Activated naive CD4-positive, alpha-beta T cell (primary cell): ENCODE measurements at places on chromosomes 2 and 18.

DNA sequence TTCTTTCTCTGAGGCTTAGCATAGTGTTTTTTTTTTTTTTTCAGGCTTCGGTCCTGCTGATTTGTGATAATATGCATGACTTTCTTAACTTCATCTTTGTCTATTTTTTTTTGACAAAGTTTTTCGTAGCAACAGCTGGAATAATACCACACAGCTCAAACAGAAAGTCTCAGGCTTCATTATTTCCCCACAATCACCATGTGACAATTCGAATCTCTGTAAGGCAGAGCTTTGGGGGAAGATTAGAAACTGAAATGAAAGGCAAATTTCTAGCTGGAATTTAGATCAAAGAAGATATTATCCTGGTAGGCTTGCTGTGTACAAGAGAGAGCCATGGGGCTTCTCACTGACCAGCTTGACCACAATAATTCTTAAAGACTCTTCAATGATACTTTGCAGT, 12.2 kb upstream of the CD28 start:
- no peak for DNase-seq

DNA sequence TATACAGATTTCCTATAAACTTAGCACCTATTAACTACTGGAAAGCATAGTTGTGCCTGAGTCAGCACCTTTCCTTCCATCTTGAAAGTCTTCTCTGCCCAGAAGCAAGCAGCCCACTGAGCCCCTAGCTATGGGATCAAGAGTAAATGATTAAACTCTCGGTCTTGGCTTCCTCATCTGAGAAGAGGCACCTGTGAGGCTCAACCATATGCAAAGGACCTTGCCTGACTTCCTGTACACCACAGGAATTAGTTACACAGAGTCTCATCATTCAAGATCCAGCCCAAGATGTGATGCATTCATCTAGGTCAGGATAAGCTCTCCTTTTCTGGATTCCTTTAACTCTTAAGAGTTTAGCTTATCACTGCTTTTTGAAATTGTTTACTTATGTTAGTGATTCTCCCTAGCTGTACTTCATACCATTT, 96.0 kb downstream of the CDH2 start:
- DNase-seq, result no peak

- no peak for DNase-seq
These were observed 162.3 kb upstream of the VRK2 start for GRCh38 chr2:57884281-57884680.

DNA sequence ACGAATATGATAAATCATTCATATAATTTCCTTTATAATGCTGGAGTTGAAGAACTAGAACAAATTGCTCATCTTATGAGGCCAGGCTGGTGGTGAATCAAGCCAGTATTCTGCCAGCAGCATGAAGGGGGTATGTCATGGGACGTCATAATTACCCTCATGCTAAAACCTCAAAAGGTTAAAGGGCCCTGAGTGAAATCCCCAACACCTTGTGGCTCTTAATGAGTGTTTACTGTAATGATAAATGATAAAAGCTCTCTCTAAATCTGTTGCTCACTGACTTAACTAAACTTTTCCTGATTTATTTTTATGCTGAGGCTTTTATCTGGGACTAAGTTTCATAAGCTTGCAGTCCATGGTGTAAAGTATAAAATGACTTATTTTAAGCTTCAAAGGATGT, 18.3 kb upstream of the NEDD4L start:
- no peak for DNase-seq

- DNase-seq, result no peak
These were observed 2.8 kb downstream of the ECEL1 start for GRCh38 chr2:232484628-232485347.

GRCh38 chr18:51235009-51235789, 37.7 kb upstream of the MEX3C start:
- no peak for DNase-seq

DNA sequence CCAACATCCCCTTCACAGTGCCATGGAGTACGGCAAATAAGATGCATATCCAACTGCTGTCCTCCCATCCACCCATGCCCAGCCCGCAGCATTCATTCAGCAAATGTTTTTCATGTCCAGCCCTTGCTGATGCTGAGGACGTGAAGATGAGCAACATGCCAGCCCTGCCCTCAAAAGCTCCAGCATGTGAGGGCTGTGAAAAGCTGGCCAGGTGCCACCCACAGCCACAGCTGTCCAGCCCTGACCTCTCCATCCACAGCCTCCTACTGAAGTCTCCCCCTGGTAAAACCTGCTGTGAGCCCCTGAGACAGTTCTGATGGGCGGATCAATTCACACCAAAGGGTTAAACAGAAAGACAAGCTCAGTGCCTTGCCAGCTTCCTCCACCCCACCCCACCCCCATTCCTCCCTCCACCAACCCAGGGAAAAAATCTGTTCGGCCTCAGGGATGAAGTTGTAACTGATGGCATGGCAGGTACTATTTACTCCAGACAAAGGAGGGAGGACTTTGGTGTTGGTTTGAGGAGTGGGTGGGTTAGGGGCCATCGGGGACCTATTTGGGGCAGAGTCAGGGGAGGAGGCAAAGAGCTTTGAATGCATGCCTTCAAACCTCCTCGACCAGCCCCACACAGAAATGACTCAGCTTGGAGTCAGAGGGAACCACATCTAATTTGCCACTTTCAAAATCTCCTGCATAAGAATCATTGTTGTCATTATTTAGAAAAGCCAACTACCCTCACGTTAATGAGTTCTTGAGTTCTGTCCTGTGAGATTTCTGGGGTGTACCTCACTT, 4.3 kb downstream of the ZBTB7C start:
- DNase-seq, result no peak

DNA sequence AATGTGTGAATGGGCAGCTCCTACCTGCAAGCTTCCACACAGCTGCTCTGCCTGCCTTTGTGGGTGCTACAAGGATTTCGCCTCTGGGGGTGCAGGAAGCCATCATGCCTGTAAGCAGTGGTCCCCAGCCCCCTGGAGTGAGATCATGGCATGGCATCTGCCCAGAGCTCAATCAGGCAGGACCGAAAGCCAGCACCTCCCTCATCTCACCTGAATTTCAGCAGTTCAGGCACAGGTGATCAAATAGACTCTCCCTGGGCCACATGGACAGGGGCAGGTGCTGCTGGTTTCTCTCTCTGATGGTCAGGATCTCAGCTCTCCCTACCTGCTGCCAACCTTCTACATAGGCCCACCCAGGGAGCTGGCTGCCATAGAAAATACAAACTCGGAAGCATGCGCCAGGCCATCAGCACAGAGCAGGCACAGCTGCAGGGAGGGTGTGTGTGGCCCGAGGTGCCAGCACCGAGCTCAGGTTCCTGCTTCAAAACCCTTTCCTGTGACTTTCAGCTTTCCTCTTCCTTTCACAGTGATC, 133.2 kb upstream of the ID2 start:
- no peak for DNase-seq

DNA sequence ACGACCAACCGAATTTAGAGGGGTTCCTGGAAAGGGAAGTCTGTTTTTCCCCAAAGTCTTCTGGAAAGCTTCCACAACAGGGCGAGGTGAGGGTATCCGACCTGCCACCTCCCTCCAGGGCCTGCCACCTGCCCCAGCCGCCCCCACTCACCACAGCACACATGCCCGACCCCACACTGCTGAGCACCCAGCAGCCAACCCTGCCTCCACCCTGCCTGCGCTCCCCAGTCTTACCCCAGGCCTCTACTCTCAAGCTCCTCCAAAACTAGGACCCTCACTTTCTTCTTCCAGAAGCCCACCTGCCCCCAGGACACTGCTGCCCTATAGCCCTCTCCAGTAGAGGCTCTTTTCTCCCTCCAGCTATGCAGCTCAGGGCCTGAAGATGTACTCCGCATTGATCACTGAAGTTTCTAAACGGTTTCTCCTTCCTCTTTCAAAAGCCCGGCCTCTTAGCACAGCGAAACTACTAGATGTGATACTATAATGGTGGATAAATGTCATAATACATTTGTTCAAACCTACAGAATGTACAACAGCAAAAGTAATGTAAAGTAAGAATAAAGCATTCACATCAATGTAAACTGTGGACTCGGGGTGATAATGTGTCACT, 128.8 kb upstream of the SLC1A4 start:
- no peak for DNase-seq

GRCh38 chr2:11031876-11032275, 120.1 kb downstream of the KCNF1 start:
- no peak for DNase-seq

- no peak for DNase-seq
These were observed 394.2 kb downstream of the IRS1 start for GRCh38 chr2:226405465-226405864.

DNA sequence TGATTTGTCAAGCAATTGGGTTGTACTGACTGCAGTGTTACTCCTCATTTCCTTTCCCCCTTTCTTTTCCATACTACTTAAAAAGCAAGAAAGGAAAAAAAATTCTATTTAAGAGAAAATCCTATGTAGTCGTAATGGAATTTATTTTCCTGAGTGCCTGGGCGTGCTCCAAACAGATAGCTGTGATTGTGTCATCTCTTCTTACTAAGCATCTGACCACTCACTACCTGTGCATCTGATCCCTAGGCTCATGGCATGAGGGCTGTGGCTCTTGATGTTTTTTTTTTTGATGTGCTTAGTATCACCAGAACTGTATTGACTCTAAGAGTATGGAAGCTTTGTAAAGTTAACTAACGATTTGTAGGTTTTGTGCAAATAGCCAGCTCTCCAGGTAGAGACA, 19.0 kb downstream of the CRIM1 start:
- DNase-seq, result no peak

DNA sequence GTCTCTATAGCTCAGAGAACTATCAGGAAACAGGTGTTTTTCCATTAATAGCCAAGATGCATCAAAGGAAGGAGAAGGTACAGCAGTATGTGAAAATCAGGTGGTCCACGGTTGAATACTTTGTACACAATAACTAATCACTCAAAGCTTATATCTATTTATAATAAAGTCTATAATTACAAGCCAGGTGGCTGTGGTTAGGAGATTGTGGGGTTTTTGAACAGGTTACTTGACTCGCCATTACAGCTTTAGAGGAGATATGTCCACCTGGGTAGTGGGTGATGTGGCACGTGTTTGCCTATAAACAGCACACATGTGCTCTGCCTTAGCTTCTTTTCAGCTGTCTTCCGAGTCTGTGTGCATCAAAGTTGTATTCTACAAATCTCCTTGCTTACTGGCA, 892.2 kb upstream of the ZEB2 start:
- DNase-seq, result no peak

DNA sequence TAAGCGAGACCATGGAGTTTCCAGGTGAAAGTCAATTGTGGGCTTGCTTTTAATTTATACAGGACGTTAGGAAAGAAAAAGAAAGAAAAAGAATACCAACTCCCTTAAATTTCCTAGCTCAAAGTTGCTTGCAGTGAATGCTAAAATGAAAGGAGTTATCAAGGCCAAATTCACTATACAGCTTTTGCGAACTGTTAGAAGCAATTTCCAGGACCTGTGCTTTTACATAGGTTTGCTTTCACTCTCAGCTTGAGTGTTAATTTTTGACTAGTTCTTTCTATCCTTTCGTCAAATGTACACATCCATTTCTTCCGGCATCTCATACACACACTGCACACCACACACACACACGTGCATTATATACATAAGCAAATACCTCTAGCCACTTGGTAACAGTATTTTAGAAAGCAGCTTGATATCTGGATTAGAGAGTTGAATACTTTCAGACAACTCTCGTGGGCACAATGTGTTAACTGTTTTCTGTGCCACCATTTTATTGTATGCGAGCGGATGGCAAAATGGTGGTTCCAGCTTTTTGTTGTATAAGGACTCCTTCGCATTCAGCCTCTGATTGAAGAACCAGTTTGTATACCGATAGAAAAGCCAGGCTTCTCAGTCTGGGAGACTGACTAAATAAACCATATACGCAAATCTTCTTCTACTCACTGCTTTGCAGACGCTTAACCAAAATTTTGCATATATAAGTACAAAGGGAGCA, 381.8 kb downstream of the MTX2 start:
- DNase-seq, result no peak

DNA sequence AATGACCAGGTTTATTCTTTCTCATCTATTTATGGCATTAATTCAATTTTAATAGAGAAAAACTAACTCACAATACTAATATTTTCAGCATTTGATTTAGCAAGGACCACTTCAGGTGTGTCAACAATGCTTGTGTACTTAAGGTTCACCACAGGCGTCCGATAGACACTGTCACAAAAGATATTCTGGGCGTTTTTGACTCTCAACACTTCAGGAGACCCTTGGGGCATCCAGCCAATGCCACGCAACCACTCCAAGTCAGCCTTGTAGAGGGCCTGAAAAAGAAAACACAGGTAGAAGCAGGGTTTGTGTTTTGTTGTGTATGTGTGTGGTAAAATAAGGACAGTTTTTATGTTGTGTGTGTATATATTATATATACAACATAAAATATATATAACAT, 158.2 kb downstream of the NEB start:
- DNase-seq, result no peak

- DNase-seq, result no peak
These were observed 975.1 kb downstream of the BCL11A start for GRCh38 chr2:59578349-59578748.

GRCh38 chr2:226983895-226984749, 148.3 kb downstream of the RHBDD1 start:
- no peak for DNase-seq

GRCh38 chr2:147777394-147777793, 67.4 kb upstream of the ACVR2A start:
- no peak for DNase-seq

- no peak for DNase-seq
These were observed 336.2 kb downstream of the EPHA4 start for GRCh38 chr2:221235941-221236340.

DNA sequence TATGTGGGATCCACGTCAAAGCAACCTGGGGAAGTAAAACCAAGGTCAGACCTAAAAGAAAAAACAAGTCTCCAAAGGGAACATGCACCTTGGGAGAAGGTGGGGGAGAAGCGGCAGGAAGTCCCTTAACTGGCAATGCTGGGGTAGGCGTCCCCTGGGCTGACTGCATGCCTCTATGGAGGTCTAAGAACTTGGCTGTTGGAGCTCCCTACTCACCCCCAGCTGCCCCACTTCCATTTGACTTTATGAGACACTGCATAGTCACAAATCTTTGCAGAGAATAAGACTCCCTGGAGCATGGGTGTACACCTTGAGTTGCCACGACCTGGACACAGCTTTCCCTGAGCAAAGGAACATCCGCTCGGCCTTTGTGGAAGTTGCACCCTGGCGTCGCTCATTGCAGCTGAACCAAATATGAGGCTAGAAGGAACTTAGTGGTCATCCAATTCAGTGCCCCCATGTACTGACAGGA, 2.8 kb downstream of the CAPN14 start:
- no peak for DNase-seq

DNA sequence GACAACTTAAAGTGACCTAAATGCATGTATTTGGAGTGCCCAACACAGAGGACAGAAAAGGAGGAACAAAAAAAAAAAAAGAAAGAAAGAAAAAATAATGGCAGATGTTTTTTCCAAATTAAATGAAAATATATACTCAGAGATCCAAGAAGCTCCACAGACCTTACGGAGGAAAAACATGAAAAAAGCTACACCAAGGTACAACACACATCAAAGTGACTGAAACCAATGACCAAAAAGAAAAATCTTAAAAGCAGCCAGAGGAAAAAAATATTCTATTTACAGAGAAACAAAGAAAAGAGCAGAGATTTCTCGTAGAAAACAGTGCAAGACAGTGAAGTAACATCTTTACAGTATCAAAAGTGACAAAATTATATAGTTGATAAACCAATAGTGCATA, 5.1 kb downstream of the FANCL start:
- DNase-seq, result no peak
